ENCODE measurements at places on chromosomes 7 and 10.

DNA sequence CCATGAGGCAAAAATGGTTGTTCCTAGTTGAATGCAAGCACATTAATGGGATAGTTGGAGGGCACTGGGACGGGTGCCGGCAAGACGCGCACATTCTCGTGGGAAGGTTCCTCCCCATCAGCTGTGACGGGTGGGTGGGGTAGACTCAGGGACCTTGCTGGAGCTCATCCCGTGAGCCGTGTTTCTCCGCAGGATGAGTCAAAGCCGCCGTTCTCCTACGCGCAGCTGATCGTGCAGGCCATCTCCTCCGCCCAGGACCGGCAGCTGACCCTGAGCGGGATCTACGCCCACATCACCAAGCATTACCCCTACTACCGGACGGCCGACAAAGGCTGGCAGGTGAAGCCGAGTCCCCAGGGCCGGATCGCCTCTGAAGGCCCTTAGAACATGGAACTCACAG is 20.4 kb upstream of the AP5Z1 start:
- no peak for DNase-seq

DNA sequence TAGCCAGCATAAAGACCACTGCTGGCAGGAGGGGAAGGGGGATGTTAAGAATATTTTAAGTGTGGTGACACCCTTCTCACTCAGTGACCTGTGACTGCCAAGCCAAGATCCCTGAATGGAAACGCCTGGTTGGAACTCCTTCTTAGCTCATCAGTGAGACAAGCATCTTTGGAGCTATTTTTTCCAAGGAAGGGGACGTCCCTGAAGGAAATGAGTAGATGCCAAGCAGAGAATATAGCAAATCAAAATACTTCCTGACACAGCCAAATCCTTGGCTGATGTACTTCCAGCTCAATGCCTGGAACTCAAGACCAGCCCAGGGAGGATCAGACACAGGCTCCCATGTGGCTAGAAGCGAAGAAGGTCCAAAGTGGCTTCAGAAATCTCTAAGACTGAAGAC is 82.2 kb downstream of the SORBS1 start:
- no peak for DNase-seq

GRCh38 chr7:103630318-103630717 is 184.3 kb upstream of the SLC26A5 start:
- DNase-seq, result peak; percentile 1

- no peak for DNase-seq
Measured at GRCh38 chr10:23445591-23445990, 6.7 kb downstream of the OTUD1 start.

DNA sequence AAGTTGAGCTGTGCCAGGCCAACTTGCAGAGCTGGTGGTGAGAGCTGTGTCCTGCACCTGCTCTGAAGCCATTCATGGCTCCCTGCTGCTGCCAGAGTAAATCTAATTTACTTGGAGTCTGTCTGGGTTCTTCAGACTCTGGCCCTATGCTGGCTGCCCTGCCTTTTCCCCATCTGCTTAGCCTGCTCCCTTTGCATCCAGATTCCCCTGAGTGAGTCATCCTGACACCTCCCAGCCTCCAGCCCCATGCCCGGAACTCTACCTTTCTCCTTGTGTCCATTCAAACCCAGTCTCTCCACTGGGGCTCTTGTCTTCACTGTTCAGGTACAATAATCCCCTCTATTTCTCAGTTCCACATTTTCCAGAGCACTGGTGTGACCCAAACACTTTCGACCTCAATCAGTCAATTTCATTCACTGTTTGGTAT is 434.4 kb upstream of the ZMIZ1 start:
- peak; percentile 51 for DNase-seq

DNA sequence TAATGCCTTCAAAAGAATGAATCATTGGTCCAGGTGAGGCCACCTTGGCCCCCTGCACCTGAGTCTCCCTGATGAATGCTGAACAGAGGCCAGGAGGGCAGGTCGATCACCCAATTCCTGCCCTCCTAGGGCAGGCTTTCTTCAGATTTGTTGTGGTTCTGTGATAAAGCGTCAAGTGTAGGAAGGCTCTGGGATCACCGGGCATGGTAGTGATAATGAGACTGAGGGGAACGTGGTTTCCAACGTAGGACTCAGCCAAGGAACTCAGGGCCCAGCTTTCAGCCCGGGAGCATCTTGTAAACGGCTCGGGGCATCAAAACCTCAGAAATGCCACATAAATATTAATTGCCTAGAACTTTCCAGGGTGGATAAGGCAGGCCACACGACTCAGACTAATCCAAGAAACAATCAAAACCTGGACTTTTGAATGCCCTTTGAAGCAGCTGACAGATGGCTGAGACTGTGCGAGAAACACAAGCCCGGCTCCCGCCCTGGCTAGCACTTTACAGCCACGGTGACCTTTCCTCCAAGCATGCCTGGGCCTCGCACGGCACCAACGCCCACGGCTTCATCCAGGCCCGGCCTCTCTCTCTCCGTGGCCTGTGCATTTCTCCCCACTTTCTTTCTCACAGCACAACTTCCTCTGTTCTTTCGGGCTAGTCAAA is 239.3 kb upstream of the GRB10 start:
- DNase-seq, result no peak

DNA sequence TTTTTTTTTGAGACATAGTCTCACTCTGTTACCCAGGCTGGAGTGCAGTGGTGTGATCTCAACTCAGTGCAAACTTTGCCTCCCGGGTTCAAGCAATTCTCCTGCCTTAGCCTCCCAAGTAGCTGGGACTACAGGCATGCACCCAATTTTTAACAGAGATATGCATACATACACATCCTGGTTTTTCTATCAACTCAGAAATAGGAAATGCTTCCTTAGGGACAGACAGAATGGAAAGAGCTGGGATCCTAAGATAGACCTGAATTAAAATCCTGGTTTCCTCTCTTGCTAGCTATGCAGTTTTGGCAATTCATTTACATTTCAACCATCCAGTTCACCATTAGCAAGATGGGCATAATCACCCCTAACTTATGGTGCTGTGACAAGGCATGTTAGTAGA is 347.5 kb downstream of the GPAM start:
- peak; percentile 3 for DNase-seq

DNA sequence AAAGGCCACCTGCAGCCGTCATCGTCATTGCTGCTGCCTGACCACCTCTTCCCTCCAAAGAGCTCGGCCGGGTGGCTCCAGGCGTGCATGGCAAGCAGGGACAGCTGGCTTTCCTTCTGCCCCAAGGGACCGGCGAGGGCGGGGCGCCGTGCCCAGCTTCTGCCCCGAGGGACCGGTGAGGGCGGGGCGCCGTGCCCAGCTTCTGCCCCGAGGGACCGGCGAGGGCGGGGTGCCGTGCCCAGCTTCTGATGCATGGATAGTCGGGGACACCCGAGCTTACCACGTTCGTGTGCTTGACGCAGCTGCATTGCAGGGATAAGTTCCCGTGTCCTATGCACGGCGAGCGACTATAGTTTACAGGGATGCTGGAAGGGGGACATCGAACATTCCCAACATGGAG is 27.0 kb downstream of the CFAP46 start:
- no peak for DNase-seq

DNA sequence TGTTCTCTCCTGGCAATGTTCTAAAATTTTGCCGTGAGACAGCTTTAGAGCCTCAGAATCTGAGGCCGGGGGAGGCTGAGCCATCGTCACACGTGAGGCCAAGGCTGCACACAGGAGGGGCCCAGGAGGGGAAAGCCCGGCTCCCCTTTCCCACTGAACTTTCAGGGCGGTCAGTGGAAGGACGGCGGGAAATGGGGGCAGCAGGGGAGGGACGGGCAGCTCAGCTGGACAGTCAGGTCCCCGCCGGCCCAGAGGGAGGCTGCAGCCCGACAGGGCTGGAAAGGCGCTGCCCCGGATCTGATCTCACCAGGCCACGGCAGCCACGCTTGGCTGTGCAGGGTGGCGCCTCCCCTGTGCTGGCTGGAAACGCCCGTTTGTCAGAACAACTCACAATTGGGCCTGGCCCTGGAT is 43.3 kb upstream of the ADGRA1 start:
- no peak for DNase-seq

DNA sequence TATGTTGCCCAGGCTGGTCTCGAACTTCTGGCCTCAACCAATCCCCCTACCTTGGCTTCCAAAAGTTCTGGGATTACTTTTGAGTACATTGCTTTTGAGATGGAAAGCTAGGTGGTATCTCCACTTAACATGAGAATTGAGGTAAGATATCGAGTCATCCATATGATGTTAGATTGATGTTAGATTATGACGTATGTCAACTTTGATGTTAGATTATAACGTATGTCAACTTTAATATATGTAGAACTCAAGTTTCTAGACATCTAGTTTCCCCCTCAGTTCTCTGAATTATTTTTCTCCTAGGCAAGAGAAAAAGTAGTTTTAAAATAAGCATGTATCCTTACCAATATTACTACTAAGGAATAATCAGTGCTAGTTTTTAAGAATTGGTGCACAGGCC is 20.0 kb downstream of the SHOC2 start:
- DNase-seq, result no peak

DNA sequence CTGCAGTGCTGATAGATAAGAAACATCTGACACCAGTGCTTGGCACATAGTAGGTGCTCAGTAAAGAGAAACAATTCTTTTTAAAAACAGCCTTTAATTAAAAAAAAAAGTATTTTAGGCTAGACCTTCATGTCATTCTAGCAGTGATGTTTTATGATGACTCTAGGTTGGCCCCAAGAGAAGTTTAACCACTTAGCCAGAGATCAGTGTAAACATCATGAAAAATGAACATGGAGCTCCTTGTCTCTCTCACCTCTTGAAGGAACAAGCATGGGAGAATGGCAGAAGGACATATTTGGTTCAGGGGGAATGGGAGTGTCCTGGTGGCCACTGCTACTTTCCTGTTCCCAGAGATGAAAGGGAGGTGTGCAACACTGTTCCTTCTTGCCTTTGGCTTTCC is 641.0 kb downstream of the LRMDA start:
- DNase-seq, result no peak

DNA sequence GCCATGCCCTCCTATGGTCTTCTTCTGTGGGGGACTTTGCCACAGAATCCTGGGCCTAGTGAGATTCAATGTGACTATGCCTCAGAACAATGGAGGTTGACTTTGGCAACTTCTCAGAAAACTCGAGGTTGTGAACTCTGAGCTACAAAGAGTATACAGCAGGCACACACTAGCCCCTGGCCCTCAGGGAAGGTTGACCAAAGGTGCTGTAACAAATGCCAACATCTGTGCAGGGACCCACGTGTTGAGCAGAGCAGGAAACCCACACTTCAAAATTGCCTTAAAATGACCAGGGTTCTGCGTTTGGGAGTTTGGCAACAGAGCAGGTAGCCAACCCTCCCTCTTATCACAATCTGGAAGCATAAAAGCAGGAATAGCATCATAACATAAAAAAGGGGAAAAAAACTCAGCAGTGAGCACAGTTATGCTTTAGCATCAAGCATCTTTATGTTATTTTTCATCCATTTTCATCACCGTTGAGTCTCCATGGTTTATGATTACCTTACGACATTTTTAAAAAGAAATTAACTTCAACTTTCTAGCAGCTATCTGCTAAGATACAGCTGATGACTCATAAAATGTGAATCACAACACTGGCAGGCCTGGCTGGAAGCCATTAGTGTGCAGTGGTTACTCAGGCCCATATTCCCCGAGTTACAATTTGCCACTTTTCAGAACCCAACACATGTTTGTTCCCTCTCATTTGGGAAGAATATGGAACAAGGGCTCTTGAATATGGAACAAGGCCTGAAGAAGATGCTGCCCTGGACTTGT is 11.1 kb downstream of the PRLHR start:
- peak; percentile 78 for DNase-seq

DNA sequence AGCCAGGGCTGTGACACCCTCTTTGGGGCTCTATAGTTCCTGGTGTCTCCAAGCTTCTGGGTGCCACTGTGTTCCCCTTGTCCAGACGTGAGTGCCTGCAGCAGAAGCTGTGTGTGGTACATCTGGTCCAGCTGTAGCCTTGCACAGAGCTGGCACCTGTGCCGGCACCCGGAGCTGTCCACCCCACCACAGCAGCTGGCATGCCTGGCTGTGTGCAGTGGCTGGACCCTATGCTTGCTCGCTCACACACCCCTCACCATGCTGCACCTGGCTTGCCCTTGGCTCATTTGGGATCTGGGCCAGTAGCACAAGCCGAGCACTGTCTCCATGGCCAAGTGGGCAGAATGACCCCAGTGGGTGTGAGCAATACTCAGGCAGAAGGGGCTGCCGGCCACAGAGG is 10.6 kb downstream of the DNAJB9 start:
- DNase-seq, result no peak

DNA sequence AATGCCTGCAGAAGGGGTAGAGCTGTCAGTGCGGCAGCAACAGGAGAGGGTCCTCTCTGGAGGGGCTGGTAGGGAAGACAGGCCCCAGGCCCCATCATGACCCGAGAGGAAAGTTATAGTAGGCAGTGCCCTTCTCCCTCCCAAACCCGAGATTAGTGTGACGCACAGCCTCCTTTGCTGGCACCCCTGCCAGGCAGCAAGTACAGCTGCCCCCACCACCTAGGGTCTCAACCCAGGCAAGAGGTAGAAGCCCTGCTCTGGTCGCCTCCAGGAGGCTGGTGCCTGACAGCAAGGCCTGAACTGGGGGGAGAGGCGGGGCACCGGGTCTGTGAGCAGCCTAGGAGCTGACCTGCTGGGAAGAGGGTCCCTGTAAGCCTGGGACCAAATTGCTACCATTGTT is 15.5 kb downstream of the LOXL4 start:
- DNase-seq, result no peak

GRCh38 chr7:107394276-107394675 is 75.6 kb upstream of the GPR22 start:
- no peak for DNase-seq

DNA sequence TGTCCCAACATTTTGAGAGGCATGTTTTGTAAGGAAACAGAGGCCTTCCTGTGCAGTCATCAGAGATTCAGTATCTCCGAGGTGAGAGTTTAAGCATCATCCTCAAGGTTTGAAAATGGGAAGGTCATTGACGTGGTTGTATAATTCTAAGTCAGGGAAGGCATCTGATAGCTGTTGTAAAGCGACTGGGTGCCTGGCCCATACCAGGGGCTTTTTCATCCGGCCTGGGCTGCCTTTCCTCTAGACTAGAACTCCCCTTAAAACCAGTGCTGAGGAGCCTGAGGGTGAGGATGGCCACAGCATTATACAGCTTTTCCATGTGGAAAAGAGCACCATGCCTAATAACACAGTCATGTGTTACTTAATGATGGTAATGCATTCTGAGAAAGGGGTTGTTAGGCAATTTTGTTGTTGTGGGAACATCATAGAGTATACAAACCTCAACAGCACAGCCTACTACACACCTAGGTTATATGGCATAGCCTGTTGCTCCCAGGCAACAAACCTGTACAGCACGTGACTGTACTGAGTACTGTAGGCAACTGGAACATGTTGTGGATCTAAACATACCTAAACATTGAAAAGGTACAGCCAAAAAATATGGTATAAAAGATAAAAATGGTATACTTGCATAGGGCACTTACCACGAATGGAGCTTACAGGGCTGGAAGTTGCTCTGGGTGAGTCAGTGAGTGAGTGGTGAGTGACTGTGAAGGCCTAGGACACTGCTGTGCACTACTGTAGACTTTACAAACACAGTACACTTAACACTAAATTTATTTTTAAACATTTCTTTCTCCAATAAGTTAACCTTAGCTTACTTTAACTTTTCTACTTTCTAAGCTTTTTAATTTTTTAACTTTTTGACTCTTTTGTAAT is 13.5 kb upstream of the CACUL1 start:
- DNase-seq, result no peak
